Stimulated activated CD8-positive, alpha-beta memory T cell treated with anti-CD3 and anti-CD28 coated beads, Interleukin-4, amount 100 ng/mL, for 1 hour (primary cell): ENCODE measurements at places on chromosomes 5 and 9.

GRCh38 chr9:133657120-133657661 is 21.0 kb downstream of the DBH start:
- no peak for DNase-seq

GRCh38 chr5:175609526-175609925 is 48.3 kb upstream of the HRH2 start:
- DNase-seq: no peak

DNA sequence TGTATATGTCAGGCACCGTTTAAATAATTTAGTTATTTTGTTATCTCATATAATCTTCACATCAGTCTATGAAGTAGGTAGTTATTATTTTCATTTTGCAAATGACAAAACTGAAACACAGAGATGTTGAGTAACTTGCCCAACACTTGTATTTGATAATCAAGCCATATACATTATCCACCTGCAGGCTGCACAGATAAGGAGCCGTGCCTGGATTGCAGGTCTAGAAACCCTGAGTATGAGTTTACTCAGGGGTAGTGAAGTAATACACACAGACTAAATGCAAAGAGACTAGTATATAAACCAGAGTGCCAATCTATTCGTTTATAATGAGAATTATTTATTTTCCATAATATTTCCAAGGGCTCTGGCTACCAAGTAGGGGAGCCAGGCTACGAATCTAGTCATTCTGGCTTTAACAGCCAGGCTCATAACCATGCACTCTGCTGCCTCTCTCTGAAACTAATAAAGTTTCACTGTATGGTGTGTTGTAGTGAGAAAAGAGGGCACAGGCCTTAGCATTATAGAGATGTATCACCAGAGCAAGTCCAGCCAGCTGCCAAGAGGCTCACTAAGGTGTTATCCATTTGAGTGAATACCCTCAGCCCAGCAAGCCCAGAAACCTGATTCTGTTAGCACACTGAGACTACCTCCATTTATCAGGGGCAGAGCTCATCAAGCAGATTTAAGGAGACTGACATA is 4.5 kb downstream of the HEMGN start:
- no peak for DNase-seq

DNA sequence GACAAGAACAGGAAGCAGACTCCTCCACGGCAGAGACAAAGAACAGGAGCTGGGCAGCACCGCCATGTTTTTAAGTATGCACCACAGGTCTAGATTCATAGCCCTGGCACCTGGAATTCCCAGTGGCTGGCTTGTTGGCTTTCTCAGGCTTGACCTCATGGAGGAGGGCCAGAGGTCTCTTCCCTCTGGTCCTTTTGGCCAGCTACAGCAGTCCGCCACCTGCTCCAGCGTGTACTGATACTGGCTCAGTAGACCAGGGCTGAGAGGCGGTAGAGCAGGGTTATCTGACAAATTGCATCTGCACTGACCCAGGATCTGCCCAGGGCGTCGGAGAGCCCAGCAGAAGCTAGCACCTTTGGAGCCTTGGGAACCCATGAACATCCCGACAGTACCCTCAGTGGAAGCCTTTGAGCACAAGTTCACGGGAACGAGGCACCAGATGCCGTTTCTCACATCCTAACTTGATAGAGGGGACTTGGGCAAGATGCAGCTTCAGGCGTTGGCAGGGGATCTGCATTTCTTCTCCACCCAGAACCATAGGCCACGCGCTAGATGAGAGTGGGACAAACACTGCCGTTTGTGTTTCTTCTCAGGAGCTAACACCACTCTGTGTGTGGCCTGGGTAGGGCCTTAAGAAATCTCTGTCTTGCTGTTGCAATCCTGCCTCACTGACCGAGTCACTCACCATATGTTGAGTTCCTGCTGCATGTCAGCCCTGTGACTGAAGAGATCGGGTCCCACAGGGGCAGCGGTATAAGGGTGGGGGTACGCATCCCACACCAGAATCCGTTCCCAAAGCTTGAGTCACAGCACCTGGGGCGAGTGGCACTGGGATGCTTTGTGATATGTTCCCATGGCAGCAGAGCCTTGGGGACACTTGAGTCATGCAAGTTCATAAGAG is 90.3 kb upstream of the OTULINL start:
- DNase-seq: no peak

DNA sequence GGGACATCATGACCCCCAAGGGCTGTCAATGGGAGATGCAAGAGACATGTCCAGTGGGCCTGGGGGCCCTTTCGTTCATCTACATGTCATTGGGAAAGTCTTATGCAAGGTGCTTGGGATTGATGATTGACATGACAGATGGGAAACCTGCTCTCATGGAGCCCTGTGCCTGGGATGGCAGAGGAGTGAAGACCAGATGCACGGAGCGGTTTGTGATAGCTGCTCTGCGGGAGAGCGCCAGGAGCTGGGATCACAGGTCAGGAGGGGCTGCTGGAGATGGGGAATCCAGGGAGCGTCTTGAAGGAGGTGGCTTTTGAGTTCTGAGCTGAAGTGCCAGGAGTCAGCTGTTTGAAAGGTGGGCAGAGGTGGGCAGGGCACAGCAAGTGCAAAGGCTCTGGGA is 104.3 kb downstream of the FGF18 start:
- DNase-seq: no peak

GRCh38 chr5:42963412-42963811 is 76.7 kb downstream of the ANXA2R start:
- no peak for DNase-seq

DNA sequence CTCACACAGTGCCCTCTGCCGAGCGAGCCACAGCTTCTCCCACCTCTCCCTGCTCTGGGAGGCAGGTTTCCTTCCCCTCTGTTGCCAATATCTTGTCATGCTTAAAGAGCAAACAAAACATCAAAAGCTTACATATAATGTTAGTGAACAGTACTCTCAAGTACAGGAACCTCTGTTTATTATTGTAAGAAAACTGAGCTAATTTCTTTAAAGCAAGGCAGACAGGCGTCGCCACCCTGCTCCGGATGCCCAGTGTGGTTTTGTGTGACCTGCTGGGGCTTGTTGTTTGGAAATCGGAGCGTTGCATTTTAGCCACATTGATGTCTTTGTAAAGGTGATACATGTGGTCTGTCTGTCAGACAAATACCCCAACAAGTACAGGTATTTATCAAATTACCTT is 401.4 kb upstream of the IRX1 start:
- no peak for DNase-seq

DNA sequence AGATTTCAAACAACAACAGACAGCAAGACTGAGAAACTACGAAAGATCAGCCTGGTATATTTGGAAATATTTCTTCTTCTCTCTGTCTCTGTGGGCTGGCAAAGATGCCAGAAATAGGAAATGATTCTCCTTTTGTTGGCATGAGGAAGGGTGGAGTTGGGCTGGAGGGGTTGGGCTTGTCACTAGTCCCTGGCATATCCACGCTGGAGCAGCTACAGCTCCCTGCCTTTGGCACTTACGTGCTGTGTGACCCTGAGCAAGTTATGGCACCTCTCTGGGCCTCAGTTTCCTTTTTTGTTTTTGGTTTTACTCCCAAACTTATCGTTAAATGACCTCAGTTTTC is 354 bp upstream of the KCNMB1 start:
- DNase-seq: no peak

DNA sequence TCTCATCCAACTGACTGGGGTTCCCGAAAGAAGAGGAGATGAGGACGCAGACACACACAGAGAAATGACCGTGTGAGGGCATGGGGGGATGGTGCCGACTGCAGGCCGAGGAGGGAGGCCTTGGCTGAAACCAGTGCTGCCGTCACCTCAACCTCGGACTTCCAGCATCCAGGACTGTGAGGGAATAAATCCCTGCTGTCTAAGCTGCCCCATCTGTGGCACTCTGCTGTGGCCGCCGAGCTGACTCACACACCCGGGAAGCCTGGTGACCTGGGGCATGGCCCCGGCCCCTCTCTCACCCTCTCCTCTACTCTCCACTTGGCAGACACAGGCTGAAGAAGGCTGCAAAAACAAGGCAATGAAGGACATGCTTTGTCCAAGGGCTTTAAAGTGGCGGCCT is 4.4 kb upstream of the COL5A1 start:
- DNase-seq: no peak

DNA sequence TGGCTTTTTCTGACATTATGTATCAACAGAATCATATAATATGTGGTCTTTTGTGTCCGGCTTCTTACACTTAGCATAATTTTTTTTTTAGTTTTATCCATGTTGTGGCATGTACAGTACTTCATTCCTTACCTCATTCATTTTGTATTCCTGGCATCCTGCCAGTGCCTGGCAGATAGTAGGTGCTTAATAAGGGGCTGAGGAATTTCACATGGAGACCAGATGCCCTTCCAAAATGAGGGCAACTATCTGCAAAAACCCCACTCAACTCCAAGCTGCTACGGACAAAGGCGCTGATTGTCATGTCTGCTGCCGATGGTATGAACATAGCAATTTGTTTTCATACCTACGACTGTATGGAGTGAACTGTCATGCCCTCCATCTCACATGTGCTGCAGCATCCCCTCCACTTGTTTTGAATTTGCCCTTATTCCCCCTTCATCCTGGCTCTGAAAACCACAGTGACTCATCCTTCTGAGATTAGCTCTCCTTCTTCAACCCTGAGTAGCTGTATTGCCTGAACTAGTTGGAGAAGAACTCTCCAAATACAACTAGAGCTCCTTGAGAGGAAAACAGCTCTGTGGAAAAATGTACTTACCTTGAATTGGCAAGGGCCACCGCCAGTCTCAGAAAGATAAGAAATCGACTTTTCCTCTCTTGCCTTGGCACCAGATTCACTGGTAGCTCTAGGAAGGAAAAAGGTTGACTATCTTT is 41.3 kb upstream of the FOXE1 start:
- DNase-seq: no peak

GRCh38 chr9:34405719-34406118 is 29.0 kb upstream of the MYORG start:
- DNase-seq: no peak

- no peak for DNase-seq
Measured at GRCh38 chr9:16293610-16294009, 576.9 kb downstream of the BNC2 start.

DNA sequence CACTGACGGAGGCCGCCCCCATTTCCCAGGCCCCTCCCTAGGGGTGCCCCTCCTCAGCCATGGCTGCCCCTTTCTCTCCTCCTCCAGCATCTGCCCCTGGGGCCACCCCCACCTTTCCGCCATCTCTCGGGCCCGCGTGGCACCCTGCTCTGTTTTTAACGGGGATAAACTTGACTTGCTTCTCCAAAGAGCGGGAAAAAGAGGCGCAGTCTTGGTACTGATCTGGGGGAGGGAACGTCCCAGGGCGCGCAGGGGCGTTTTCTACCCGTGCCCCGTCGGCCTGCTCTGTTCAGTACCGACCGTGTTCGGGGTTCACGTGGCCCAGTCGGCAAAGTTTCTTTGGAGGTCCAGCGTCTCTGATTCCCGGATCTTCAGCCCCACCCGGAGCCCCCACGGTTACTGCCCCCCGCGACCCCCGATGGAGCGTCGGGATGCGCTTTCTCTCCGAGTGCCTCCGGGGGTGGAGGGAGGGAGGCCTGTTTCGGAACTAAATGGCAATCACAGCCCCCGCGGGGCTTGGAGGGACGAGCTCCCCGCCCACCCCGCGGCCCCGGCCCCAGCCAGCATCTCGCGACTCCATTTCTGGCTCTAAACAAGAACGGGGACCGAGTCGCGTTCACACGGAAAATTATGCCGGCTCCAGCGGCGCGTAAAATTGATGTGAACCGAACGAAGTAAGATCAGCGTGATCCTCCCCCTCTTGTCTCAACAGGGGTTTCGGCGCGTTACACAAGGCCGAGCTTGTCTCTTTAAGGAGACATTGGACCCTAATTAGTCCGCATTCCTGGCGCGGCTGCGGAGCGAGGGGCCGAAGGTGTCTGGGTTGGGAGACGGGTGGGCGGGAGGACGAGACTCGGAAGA is 1.1 kb upstream of the TLE4 start:
- no peak for DNase-seq

DNA sequence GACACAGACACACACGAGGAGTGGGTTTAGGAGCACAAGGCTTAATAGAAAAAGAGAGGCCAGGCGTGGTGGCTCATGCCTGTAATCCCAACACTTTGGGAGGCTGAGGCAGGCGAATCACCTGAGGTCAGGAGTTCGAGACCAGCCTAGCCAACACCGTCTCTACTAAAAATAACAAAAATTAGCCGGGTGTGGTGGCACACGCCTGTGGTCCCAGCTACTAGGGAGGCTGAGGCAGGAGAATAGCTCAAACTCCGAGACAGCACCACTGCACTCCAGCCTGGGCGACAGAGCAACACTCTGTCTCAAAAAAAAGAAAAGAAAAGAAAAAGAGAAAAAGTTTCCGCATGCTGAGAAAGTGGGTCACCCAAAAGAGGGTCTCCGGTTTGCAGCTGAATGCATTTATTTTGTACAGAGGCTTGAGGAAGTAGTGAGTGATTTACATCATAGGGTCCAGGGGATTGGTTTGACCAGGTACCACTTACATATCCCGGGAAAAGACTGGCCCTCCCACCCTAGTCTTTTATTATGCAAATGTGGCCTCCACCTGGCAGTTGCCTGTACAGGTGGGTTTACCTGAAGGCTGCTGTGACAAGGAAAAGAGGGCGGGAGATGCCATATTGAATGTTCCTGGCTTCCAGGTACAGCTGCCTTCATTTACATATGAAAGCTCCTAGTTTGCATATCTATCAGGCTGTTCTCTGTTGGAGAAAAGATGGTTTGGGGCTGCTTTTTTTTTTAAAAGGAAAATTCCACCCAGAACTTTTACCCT is 366.2 kb upstream of the GRAMD2B start:
- DNase-seq: no peak

DNA sequence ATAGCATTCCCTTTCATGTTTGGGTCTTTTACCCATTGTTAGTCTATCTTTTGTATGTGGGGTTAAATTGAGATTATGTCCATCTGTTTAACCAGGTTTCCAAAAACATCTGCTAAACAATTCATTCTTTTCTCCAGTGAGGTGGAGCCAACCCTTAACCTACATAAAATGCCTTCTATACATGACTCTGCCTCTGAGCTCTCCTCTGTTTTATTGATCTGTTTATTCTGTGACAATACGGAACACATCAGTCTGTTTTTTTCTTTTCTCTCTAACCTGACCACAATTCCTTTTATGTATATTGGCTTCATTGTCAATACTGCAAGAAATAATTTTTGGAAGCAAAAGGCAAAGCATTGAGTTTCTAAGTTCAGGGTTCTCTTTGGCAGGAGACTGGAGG is 9.9 kb upstream of the ARL15 start:
- no peak for DNase-seq

DNA sequence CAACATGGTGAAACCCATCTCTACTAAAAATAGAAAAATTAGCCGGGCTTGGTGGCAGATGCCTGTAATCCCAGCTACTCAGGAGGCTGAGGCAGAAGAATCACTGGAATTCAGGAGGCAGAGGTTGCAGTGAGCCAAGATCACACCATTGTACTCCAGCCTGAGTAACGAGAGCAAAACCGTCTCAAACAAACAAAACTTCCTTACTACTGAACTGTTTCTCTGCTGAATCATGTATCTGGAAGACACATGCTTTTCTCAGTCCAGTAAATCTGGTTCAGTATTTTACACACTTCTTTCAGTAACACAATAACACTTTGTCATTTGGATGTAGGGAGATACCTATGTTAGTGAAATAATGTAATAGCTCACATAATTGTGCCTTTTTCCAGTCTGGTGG is 7.9 kb downstream of the TRMT10B start:
- no peak for DNase-seq

GRCh38 chr9:123164285-123164684 is 104.1 kb downstream of the STRBP start:
- no peak for DNase-seq
